Epithelial cell of proximal tubule (primary cell): ENCODE measurements at places on chromosomes 7 and 10. TPM values are rescaled to one million over a fixed set of nuclear protein-coding genes. Genes with fewer than 3 reads are reported as not detected.

Gene TMEM273
- not detected in 2 replicates for total RNA-seq

Gene PTN
- 16.8 and 21.5 TPM in 2 replicates for total RNA-seq

Gene SFXN2
- 5.3 and 18.9 TPM in 2 replicates for total RNA-seq

Gene IL2RA
- not detected in 2 replicates for total RNA-seq

GRCh38 chr7:55565681-55566080, 6.6 kb downstream of the VOPP1 start:
- DNase-seq: no peak

DNA sequence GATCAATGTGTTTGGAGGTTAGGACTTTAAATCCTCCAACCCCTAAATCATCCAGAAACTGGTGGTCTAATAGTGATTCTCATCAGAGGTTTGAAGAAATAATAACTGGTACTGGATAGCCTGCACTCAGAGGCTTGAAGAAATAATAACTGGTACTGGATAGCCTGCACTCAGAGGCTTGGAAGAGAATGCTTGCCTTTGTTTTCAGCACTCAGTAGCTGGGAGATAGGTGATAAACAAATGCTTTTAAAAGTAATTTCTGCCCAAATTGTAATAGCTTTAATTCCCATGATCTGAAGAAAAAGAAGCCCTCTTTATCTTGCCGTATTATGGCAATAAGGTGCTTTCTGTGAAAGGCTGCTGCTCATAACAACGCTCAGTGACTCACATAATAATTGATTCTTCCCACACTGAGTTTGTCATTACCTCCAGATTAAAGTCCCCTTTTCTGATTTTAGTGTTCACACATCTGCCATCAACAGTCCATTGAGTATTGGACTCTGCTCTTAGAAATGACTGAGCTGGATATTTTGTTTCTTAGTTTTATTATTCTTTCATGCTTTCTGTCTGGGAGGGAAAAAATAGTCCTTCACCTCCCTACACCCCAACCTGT, 112.3 kb upstream of the PHYHIPL start:
- no peak for DNase-seq

DNA sequence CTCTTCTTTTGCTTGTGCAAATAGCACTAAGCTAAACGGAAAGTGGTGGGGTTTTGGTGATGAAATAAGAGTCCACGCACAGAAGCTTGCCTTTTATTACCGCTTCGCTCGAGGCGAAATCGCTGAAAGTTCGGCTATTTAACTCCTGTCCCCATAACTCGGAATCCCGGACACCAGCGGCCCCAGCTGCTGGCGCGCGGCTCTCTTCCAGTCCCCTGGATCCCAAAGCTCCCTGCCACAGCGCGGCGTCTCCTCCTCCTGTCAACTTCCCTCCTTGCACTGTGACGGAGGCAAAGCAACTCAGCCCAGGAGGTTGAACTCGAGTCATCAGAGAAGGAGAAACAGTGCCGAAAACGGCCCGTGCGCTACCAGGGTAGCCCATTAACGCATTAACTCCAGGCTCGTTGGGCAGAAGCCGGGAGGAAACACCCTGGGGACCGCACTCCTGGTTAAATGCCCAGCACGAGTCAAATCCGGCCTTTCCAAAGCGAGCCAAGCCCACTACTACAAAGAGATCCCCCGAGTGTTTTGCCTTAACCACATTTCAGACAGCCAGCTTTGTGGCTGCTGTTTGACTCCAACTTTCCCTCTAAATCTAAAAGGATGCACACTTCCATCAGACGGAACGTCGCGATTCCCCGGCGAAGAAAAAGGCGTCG, 1.3 kb downstream of the SEMA3D start:
- no peak for DNase-seq

GRCh38 chr7:151754142-151754590, 122.7 kb downstream of the PRKAG2 start:
- peak; percentile 91 for DNase-seq

DNA sequence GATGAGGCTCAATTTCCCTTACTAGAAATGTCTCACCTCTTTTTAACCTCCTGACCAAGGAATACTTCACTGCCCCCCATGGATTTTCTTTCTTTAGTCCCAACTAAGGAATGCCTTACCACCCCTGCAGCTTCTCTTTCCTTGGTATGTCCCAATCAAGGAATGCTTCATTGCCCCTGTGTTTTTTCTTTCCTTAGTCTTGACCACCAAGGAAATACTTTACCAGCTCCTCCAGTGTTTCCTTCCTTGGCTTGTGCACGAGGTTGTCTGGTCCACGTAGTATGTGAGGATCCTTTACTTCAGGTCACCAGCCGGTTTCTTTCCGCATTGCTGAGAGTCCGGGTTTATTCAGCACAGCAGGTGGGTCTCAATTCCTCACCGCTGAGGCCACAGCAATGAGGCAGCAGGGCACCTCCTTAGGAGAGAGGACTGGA, 59.3 kb downstream of the CYP2C9 start:
- peak; percentile 18 for DNase-seq

DNA sequence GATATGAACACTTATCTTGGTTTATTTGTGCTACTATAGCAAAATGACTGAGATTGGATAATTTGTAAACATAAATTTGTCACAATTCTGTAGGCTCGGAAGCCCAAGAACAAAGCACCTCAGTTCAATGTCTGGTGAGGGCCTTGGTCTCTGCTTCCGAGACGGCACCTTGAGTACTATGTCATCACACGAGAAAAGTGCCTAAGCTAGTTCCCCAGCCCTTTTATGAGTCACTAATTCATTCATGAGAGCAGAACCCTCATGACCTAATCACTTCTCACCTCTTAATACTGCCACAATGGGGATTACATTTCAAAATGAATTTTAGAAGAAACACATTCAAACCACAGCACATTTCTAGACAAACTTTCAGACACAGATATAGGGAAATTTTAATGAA, 52.0 kb upstream of the PRSS1 start:
- no peak for DNase-seq

- DNase-seq: no peak
Observed at GRCh38 chr7:2299131-2299829, 15.0 kb downstream of the SNX8 start.

- no peak for DNase-seq
Observed at GRCh38 chr10:15035385-15036301, 8.1 kb upstream of the OLAH start.

DNA sequence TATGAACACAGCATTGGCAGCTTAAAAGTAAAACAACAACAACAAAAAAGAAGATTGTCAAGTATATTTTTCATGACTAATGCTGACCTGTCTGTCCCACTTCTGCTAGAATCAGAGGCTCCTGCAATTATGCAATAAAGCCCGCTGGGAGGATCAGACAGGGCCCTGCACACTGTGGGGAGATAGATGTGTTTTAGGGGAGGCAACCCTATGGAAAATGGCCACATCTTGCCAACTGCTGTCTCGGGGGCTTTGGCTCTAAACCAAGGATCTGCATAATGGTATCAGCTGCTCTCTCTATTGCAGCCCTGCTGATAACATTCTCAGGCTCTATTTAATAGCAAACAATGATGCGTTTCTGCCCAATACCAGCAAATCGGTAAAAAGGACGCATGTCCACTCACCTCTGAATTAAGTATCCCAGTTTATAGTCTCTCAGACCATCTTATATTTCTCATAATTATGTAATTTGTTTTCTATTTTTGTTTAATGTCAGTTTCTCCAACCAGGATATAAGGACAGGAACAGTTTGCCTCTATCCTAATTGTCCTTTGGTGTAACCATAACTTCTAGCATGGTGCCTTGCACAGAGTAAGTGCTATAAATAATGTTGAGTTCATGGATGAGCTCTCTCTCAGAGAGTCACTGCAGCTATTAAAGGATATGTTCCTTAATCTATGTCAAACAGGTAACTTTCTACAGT, 15.3 kb upstream of the PRKAR2B start:
- DNase-seq: no peak

DNA sequence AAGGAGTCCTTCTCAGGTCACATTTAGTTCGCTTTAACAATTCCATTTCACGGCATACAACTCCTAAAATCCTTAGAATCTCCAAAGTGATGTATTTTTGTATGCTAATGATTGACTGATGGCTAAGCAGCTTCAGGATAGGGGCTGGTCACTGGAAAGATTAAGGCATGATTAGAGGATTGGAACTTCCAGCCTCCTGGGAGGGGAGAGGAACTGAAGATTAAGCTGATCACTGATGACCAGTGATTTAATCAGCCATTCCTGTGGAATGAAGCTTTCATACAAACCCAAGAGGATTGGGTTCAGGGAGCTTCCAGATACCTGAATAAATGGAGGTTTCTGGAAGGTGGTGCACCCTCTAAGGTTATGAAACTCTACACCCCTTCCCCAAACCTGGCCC, 123.9 kb upstream of the CDK13 start:
- DNase-seq: no peak

DNA sequence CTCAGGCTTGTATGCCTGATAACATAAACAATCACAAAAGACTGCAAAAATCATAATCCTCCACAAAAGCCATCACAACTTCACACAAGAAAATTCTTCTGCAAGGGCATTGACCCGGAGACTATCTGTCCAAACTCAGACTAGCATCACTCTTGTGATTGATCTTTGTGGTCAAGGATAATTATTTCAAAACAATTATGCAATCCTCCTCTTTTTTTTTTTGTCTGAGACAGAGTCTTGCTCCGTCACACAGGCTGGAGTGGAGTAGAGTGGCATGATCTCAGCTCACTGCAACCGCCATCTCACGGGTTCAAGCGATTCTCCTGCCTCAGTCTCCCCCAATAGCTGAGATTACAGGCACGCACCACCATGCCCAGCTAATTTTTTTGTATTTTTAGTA, 22.2 kb downstream of the CDNF start:
- DNase-seq: no peak

GRCh38 chr10:15346440-15347141, 24.5 kb downstream of the FAM171A1 start:
- DNase-seq: no peak

DNA sequence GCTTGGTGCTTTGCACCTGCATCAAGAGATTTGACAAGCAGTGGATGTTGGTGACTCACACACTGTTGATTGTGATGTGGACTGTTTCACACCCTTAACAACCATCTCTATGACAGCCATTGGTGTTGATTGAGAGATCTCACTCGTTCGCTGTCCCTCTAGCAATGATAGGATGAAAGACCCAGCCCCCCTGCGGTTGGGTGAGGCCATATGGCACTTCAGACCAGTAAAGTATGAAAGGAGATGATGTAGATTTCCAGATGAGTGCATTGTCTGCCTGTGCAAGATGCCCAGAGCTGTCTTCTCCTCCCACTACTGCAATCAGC, 138.7 kb upstream of the PRR15 start:
- DNase-seq: no peak

DNA sequence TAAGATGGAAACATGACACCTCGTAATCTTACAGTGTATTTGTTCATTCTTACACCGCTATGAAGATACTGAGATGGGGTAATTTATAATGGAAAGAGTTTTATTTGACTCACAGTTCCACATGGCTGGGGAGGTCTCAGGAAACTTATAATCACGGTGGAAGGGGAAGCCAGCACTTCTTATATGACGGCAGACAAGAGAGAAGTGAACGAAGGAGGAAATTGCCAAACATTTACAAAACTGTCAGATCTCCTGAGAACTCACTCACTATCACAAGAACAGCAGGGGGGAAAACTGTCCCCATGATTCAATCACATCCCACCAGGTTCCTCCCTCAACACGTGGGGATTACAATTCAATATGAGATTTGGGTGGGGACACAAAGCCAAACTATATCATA, 282.3 kb downstream of the HGF start:
- DNase-seq: no peak

DNA sequence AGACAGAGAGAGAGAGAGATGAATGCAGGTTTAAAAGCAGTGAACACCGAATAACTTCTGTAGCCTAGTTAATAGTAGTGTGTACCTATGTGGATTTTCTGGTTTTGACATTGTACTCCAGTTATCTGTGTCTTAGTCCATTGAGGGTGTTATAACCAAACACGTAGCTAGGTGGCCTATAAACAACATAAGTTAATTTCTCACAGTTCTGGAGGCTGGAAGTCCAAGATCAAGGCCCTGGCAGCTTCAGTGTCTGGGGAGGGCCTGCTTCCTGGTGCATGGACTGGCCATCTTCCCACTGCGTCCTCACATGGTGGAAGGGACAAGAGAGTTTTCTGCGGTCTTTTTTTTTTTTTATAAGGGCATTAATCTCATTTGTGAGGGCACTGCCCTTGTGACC, 23.5 kb downstream of the AOC1 start:
- DNase-seq: no peak

- DNase-seq: peak; percentile 86
Observed at GRCh38 chr7:137681657-137682562, 164.9 kb downstream of the DGKI start.

DNA sequence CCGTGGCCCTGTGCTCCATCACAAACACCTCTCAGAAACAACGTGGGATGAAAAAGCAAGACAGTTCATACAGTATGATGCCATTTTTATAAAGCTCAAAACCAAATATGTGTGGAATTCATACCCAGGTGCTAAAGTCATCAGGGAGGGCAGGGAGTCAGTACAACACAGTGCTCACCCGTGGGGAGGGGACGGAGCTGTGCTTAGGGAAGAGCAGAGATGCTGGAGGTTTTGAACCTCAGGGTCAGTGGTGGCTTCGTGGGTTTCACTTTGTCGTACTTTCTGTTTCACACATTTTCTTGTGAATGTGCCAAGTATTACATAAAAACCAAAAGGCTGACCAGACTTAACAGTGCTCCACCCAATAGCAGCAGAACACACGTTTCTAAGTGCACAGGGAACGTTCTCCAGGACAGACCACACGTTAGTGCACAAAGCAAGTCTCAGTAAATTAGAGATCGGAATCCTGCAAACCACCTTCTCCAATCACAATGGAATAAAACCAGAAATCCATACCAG, 21.2 kb downstream of the ZMIZ2 start:
- DNase-seq: no peak

DNA sequence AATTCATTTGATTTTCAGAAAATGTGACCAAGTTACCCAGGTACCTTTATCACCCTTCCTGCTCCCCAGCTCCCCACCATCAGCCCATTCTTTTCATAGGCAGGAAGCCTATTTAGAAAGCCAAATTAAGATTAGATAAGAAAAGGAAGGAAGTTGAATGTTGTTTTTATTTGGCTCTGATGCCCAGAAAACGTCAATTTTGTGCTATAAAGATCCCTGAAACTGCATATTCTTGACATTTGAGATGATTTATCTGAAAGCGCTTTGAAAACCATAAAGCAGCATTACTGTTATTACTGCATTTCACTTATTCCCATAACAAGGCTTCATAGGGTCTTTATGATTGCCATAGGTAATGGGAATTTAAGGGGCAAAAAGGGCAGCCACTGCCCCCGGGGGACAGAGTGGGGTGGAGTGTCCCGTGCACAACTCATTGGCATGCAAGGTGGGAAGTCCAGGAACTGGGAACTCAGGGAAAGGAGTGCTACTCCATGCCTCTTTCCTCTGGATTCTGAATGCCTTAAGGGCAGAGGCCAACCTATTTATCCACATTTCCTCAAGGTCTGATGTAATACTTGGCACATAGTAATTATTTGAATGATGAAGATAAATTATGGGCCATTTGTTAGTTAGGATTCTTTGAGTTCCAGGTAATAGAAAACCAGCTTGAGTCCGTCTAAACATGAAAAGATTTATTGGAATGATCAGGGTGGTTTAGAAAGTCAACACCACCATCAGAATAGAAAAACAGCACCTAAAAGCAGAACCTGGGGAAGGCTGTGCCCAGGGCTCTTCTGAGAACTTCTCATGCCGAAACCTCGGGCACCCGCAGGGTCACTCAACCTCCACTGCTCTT, 100.6 kb upstream of the ELMO1 start:
- DNase-seq: no peak

- no peak for DNase-seq
Observed at GRCh38 chr7:44291066-44291732, 34.2 kb downstream of the CAMK2B start.
